ENCODE measurements at places on chromosomes 11 and 22.

GRCh38 chr11:283405-284104 lies 5.3 kb downstream of the NLRP6 start:
- no peak for DNase-seq

GRCh38 chr11:63610604-63611394 lies 3.4 kb downstream of the PLAAT3 start:
- no peak for DNase-seq

GRCh38 chr22:44752285-44753188 lies at the start of gene ARHGAP8:
Gene ARHGAP8, plus strand, starts transcription at chr22:44752575. Its CDS starts 33,953 bp downstream, at chr22:44786528.
- DNase-seq: no peak

DNA sequence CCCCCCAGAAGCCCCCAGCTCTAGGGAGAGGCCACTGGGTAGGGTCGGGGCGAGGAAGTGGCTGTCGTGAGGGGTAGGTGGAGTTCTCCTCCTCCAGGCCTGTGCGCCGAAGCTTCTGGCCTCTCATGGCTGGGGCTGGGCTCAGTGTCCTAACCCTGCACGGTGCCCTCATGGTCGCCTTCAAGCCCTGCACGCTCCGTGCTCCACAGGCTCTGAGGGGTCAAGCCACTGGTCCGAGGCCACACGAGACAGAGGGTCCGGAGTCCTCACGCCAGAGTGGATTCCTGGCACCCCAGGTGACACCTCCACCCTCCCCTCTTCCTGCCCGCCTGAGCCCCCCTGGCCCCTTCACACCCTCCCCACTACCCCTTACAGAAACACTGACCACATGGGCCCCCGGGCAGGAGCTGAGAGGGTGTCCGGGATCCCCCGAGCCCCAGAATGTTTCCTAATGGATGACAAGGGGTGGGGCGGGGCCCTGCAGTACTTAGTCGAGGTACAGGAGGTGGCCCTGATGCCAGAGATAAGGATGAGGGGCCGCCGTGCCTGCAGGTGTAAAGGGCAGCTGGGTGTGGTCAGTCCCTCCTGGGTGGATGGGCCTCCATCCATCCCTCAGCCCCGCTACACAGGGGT lies 997 bp upstream of the CDHR5 start:
- no peak for DNase-seq

DNA sequence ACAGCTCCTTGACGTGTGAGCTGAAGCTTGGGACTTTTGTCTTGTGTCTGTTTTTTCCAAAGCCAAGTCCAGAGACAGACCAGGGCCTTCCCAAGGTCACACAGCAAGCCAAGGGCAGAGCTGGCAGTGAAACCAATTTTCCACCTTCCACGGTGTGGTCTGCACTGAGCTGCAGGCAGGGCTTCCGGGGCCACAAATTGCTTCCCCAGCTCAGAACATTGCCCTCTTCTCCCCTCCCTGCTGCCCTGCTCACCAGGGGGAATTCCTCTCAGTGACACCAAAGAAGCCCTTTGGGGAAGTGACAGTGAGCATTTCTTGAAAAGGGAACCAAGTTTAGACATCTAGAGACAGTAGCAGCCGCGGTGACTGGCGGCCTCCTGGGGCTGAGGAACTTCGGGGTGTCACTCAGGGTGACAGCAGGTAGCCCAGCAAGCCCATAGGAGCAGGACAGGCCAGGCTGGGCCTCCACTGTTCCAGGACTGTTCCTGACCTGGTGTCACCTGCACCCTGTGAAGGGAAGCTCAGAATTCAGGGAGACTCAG lies 9.2 kb downstream of the FXYD2 start:
- no peak for DNase-seq

DNA sequence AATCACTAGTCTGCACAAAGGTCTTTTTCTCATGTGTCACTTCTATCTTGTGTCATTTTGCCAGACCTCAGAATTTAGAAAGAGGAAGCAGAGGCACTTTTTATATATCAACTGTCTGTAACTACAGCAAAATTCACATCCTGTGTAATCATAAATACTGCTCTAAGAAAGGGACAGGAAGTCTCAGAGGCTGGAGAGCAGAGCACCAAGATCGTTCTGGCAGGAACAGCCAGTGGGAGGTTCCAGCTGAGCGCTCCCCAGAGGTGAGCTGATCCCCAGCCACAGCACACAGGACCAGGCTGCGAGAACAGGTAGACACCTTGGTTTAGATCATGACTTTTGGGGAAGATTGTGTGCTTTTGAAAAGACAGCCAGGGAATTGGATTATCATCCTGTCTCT lies at the start of gene MS4A7:
TSS of gene MS4A7 (plus strand) at position 179 of the 400 bp plus-strand sequence. CDS start 4,610 bp downstream, outside the sequence.
- DNase-seq: peak; percentile 41

- no peak for DNase-seq
Measured at GRCh38 chr11:8828580-8829361, 82.2 kb upstream of the AKIP1 start.

DNA sequence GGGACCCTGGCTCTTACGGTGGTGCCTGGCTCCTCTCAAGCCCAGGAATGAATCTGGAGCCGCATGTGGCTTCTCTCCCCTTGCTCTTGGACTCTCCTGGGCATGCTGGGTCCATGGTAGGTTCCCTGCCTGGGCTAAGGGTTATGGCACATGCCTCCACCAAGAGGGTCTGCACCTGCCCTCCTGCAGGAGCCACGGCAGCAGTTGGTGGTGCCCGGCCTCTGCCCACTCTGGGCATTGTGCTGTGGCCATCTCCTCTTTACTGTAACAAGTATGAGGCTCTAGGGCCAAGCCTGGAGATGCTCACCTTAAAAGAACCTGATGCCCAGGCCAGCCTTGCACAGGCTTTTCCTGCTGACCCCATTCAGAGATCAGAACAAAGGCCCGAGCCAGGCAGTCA lies 104.0 kb upstream of the PITPNB start:
- no peak for DNase-seq

GRCh38 chr22:29056472-29056871 lies 5.2 kb downstream of the C22orf31 start:
- DNase-seq: no peak

All from GM19239 (cell line).